ENCODE measurements at places on chromosomes 12 and 14.

DNA sequence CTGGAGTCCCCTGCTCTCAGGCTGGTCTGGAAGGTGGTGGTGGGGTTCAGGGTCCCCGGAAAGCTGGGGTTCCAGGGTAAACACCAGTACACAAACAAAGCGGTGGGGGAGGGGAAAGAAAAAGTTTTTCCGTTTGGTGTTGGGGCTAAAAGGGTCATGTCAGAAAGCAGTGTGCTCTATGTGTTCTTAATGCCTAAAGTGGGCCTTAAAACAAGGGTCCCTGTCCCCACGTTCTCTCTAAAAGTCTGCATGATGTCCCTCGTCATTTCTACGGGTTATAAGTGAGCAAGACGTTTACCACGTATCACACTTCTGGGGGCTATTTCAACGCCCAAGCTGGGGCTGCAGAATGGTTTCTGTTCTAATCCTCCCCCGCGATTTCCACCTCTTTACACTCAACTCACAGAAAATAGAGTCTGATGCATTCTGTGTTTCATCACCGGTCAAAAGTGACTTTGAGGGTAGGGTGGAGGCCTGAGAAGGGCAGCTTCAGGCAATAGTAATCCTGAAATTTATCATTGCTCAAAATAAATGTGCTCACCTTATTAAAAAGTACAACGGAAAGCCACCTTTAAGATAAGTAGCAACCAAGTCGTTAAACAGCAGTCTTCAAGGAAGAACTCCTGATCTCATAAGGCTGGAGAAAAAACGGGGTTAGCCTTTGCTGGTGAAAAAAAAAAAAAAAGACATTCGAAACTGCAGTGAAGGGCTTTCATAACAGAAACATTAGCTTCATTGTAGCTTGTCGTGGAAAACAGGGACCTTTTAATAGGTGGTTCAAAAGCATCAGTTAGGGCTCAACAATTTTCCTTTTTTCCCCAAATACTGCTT, 63.9 kb upstream of the PTGR2 start:
- no peak for DNase-seq

GRCh38 chr12:48067250-48067938, 38.5 kb downstream of the SENP1 start:
- no peak for DNase-seq

DNA sequence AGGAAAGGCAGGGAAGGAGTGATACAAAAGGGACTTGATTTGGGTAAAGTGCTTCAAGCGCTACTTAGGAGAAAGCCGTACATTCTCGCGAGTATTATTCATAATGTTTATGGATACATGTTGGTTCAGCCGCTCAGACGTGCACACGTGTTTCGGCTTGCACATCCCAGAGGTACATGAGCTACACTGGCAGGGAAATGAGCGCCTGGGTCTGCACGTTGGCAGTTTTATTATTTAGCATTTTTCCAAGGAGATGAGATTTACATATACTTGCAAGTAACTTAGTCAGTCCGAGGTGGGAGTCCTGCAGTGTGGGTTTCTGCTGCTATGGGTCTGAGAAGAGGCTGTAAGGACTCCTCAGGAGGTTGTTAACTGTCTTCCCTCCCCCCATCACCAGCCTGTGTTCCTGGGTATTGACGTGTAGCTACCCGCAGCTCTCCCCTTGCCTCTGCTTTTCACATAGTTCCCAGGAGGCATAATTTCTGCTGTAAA, 1.5 kb downstream of the PRKCH start:
- peak; percentile 4 for DNase-seq

- peak; percentile 23 for DNase-seq
Observed at GRCh38 chr12:121626853-121627640, 717 bp downstream of the ORAI1 start.

- DNase-seq = no peak
Observed at GRCh38 chr12:12734054-12734453, 16.9 kb downstream of the CDKN1B start.

DNA sequence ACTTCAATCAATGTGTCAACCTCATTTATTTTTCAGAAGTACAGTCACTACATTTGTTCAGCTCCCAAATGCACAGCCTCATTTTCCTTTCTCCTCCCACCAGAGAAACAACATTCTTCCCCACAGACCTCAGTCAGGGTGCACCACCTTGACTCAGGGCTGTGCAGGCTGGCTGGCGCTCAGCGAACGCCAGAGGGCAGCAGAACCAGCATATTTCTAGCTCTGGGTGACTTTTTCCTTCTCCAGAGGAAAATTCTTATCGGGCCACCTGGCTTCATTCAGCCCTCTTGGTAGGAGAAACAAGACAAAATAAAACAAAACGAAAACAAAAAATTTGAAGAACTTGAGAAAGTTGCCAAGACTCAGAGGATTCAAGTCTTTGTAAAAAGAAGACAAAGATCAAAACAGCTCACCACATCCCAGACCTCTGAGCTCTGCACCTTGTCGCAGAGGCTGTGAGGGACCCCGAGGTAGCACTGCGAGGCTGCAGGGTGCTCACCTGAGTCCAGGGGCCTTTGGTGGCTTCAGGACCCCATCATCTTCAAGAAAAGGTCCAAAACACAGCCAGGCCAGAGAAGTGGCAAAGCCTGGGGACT, 33.7 kb downstream of the PAH start:
- DNase-seq = no peak

- no peak for DNase-seq
Observed at GRCh38 chr12:52988898-52989297, 17.4 kb upstream of the EIF4B start.

- no peak for DNase-seq
Observed at GRCh38 chr12:131917139-131917710, 11.9 kb upstream of the PUS1 start.

DNA sequence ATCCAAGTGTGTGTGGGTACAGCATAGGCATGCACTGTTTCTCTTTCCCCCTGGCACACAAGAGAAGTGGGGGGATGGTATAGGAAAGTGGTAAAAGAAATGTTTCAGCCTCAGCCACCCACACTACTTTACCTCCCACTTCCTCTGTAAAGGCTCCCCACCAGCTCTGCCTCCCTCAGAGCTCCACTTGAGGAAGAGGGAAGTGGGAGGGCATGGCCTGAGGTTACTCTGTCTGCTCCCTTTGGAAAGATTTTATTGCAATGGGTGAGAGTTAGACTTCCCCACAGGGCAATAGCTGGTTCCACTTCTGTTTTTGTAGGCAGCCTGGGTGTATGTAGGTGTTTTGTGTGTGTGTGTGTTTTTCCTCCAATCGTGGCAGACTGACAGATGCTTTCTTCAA, 145.3 kb downstream of the SSPN start:
- no peak for DNase-seq

DNA sequence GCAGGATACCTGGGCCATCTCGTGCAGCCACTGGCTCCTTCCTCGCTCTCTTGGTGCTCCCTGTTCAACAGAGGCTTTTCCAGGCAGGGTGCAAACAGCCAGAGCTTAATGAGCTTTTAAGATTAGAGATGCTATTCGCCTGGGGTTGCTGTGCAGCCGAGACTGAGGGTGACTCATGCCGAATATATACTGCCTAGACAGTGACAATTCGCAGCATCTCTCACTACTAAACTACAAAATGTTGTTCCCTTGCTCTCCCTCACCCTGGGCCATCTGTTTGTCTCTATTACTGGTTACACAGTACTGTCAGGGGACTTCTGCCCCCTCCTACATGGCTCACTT, 26.0 kb upstream of the TESC start:
- no peak for DNase-seq

Data from kidney epithelial cell (primary cell).